ENCODE measurements at places on chromosomes 2 and 18. TPM values are rescaled to one million over a fixed set of nuclear protein-coding genes. Genes with fewer than 3 reads are reported as not detected.

GRCh38 chr2:222864296-222864695 is 3.5 kb downstream of the ACSL3 start:
- H3K27me3 ChIP-seq = no peaks in the 10 kb centered on the region
- no peak for DNase-seq
- no peak overlapping the region for H3K27ac ChIP-seq
- H3K4me1 ChIP-seq = no peaks in the 10 kb centered on the region
- no peak overlapping the region for H3K4me3 ChIP-seq
- no peaks in the 10 kb centered on the region for H3K36me3 ChIP-seq

DNA sequence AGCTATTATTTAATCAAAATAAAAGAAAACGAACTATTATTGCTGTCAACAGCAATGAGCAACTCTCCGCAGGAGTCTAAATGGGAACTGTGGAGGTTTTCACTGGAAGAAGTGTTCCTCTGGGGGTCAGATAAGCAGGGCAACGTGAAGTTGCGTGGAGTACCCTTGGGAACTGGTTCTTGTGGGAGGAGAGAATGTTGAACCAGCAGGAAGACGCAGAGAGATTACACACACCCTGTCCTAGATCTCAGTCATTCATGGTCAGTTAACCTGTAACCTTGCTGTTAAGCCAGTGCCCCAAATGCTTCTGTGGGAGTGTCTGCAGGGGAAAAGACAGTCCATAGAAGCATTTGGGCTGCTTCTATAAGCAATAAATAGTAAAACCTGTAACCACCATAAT is 20.4 kb upstream of the CABLES1 start:
- no peak overlapping the region for H3K4me3 ChIP-seq
- no peak overlapping the region for H3K27ac ChIP-seq
- H3K27me3 ChIP-seq = no peaks in the 10 kb centered on the region
- H3K36me3 ChIP-seq = no peaks in the 10 kb centered on the region

GRCh38 chr2:202491514-202491913 is 115.4 kb downstream of the BMPR2 start:
- H3K4me3 ChIP-seq = no peak overlapping the region
- no peaks in the 10 kb centered on the region for H3K27me3 ChIP-seq

DNA sequence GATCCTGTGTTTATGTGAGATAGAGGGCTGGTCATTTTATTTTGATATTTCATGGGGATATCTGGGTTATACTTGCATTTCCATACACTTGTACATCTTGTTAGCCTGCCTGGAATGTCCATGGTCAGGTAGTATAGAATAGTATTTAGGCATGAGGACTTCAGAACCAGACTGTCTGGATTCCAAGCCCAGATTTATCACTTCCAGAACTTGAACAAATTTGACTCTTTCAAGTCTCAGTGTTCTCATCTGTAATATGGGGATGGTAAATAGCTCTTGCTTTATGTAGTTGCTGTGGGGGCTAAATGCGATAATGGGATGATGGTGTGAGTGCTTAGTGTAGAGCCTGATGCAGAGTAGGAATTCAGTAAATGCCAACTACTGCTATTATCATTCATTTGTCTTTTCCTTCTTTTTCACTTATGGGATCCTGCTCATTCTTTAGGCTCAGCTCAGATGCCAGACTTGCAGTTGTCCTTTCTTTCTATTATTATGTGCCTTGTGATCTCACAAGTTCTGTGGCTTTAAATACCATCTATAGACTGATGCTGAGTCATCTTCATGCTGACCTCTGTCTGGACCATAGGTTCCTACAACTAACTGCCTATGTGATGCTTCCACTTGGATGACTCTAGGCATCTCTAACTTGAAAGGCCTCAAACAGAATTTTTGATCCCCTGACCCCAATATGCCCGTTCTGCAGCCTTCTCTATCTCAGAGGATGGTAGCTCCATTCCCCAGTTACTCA is 67.4 kb downstream of the POLE4 start:
- no peaks in the 10 kb centered on the region for H3K4me1 ChIP-seq
- H3K36me3 ChIP-seq = no peaks in the 10 kb centered on the region
- DNase-seq = no peak

DNA sequence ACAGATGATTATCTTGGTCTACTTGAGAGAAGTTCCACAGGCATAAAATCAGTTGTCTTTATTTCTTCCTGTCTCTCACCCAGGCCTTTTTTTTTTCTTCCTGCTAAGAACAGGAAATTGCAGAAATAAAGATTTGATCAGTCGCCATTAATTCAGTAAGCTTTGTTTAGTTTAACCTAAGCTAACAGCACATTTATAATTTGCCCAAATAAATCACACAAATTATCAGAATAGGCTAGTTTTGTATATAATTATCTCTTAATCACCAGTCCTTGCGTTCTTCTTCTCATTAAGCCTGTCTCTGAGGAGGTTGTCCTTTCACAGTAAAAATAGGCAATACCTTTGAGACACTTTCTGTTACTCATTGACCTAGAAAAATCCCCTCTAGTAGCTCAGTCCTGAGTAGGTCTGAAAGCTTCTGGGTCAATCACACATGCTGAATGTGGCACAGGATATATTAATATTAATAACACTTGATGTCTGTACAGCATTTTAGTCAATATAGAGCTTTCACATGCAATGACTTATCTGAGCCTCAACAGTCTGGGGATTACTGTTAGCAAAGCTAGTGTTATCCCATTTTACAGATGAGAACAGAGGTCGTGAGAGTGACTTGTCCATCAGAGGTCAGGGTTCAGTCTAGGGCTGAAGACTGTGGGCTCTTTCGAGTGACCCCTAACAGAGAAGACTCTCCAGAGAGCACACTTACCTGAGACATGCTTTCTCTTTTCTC is 11.2 kb upstream of the STK17B start:
- no peak overlapping the region for H3K27ac ChIP-seq
- H3K36me3 ChIP-seq = no peaks in the 10 kb centered on the region
- DNase-seq = no peak
- no peak overlapping the region for H3K4me3 ChIP-seq
- H3K27me3 ChIP-seq = no peaks in the 10 kb centered on the region
- no peaks in the 10 kb centered on the region for H3K4me1 ChIP-seq

Gene LYPD1
- 0.82 TPM for total RNA-seq

Gene KYNU
- 2.2 TPM for total RNA-seq

Gene LAMA3
- 18.6 TPM for total RNA-seq

Gene LYPD6B
- total RNA-seq = not detected
